ENCODE measurements at places on chromosomes 7 and 10.
A peak's percentile ranks its signal among the peaks of the same experiment; 100 is the strongest.

GRCh38 chr10:133454204-133454893, 604 bp downstream of the SCART1 start:
- DNase-seq: no peak

DNA sequence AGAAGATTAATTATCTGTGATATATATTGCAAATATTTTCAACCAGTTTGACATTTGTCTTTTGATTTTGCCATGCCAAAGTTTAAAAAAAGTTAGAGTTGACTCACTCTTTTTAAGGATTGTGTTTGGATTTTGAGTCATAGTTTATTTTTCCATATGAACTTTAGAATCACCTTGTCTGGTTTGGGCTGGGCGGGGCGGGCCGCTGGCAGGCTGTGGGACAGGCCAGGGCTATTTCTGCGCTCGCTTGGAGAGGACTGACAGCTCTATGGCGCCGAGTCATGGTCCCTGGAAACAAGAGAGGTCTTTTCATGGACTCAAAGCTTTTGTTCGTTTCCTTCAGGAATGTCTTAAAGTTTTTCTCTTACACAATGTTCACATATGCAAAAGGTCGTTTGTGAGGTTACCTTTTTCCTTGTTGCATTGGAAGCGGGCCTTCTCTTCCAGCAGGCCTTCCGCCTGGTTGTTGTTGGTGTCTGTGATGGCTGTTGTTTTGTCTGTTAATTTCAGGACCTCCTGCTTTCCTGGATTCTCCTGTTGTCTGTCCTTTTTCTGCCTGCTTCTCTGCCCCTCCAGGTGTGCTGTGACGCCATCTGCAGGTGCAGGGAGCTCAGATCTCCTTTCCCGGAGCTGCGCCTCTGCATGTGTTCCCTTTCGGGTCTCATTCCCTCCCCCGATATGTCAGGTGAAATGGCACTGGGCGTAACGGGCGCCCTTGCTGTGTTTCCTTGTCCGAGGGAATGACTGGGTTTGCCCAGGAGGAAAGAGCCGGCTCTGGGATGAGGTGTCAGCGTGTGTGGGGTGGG, 53.8 kb downstream of the INPP5A start:
- DNase-seq: no peak

GRCh38 chr7:46681865-46682503, 760.9 kb upstream of the IGFBP3 start:
- DNase-seq: no peak

- no peak for DNase-seq
These were observed 1.2 kb downstream of the TACC2 start for GRCh38 chr10:121990015-121990677.

DNA sequence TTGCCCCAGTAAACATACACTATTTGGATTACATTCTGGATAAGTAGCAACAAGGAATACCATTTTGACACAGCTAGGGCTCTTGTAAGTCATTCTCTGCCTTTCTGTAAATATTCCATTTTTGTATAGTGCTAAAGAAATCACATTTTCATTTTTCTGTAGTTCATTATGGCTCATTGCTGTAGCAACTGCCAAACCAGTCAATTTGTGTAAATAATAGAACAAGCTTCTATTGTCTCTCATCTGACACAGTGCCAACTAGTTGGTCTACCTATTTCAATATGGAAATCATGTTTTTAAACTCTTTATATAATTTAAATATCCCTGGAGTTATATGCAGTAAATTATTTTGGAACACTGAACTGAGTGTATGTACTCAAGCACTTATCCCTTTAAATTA, 193.7 kb downstream of the RELN start:
- no peak for DNase-seq

DNA sequence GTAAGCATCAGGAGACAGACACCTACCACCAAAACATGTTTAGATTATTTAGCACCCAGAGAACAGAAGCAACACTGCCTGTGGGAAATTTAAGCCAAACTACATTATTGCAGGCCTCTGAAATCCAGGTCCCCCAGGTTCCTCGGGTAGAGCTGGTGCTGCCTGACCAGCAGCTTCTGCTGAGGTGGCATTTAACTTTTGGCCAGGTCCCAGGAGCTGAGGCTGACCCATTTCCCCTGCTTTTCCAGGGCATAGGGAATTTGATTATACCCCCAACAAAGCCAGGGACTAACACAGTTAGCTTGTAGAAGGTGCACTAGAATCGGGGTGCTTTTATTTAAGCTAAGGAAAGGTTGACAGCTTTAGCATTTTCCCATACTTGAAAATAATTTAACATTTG, 4.7 kb downstream of the LRRC4 start:
- no peak for DNase-seq

DNA sequence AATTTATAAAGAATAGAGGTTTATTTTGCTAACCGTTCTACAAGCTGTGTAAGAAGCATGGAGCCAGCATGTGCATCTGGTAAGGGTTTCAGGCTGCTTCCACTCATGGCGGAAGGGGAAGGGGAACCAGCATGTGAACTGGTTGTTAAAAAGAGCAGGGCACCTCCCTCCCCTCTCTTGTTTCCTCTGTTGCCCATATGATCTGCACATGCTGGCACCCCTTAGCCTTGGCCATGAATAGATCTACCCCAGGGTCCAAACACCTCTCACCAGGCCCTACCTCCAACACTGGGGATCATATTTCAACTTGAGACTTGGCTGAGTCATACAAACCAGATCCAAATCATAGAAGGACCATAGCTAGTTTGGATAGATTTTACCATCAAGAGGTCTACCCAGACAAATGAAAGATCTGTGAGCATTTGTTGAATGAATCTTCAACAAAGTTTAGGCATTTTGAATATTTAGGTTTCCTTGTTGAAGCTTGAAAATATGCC, 36.0 kb upstream of the NRP1 start:
- DNase-seq: no peak

- no peak for DNase-seq
These were observed 731.6 kb upstream of the ANKRD30A start for GRCh38 chr10:36393801-36394200.

- peak; percentile 82 for DNase-seq
These were observed 1.1 kb downstream of the ARID5B start for GRCh38 chr10:61902445-61903220.
